ENCODE measurements at places on chromosomes 4 and X. TPM values are rescaled to one million over a fixed set of nuclear protein-coding genes. Genes with fewer than 3 reads are reported as not detected.

DNA sequence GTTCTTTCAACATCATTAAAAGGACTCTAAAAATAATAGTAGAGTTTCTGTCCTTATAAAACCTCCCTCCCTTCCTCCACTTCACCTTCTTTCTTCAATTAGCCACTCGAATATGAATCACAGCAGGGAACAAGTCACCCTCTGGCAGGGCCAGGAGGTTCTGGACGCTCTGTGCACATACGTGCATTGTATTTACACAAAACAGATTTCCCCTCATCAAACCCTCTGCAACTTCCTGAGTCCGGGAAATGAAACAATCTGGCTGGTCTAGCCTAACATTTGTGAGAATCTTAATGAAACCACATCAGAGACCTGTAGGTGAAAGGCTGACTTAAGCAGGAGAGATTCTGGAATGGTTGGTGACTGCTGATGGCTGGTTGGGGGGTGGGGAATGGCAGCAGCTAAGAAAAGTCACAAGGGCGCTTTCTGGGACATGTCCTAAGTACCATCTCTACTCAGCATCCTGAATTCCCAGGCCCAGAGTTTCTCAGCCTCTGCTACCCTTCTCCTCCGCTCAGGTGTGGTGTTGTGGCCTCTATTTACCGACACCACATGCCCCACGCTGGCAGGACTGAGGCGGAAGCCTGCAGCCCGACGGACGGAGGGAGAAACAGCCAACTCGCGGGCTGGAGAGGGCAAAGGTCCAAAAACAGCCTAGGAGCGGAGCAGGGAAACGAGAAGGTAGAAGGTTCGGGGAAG is 1.0 kb downstream of the ZDHHC9 start:
- no peak for DNase-seq
- peak overlapping the region; percentile 72 for H3K4me3 ChIP-seq
- peak overlapping the region; percentile 84 for H3K27ac ChIP-seq
- no peaks in the 10 kb centered on the region for H3K27me3 ChIP-seq
- no peaks in the 10 kb centered on the region for H3K36me3 ChIP-seq

BTC gene
- total RNA-seq: 54.8 TPM

GRCh38 chr4:176478076-176478475 is 158.3 kb downstream of the SPCS3 start:
- no peak overlapping the region for H3K4me3 ChIP-seq
- no peaks in the 10 kb centered on the region for H3K27me3 ChIP-seq
- peaks cover 6% of the 10 kb centered on the region for H3K4me1 ChIP-seq
- no peak overlapping the region for H3K27ac ChIP-seq

- DNase-seq: no peak
- no peaks in the 10 kb centered on the region for H3K36me3 ChIP-seq
These were observed 105.5 kb downstream of the PRRG1 start for GRCh38 chrX:37454537-37455285.

Data from esophagus muscularis mucosa (tissue), 4 donors.